A549 treated with RU486 at 1 μM for 4 hours (cell line): ENCODE measurements at places on chromosomes 3 and 15. TPM values are rescaled to one million over a fixed set of nuclear protein-coding genes. Genes with fewer than 3 reads are reported as not detected.

The CCRL2 gene
- total RNA-seq = 0.12 to 0.43 TPM (median 0.23 TPM) in 4 of 5 replicates, not detected in the other

The SLC27A2 gene
- 28.1 to 33.7 TPM (median 29.4 TPM) in 5 replicates for total RNA-seq

The ASB14 gene
- not detected in 5 replicates for total RNA-seq

The FHIT gene
- total RNA-seq = 0.40 to 1.6 TPM (median 0.67 TPM) in 5 replicates

The COL8A1 gene
- total RNA-seq = not detected in 5 replicates

The ITIH3 gene
- 0.12 TPM in 1 of 5 replicates, not detected in the others for total RNA-seq

The CPEB1 gene
- total RNA-seq = 2.4 to 4.4 TPM (median 3.1 TPM) in 5 replicates
